ENCODE measurements at places on chromosomes 5 and 9. TPM values are rescaled to one million over a fixed set of nuclear protein-coding genes. Genes with fewer than 3 reads are reported as not detected.

Gene ARAP3
- not detected for total RNA-seq

Gene GPR150
- total RNA-seq = 0.51 TPM

Gene ZNF883
- not detected for total RNA-seq

Gene S1PR3
- not detected for total RNA-seq

Gene LCNL1
- total RNA-seq = not detected

Gene IL7R
- not detected for total RNA-seq

Gene PJA2
- total RNA-seq = 29.8 TPM

DNA sequence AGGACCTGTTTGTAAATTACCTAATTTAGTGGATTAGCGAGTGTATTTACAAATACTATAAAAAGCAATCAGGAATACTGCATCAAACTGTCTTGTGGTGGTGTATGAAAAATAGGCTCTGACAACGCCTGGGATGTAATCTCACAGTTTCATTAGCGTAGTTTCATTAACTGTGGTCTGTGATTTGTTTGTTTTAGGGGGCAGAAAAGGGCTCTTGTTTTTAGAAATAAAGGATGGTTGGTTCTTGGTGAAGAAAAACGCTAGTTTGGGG lies 1.4 kb downstream of the SLC44A1 start:
- no peaks in the 10 kb centered on the region for H3K36me3 ChIP-seq
- peak overlapping the region; percentile 79 for H3K4me3 ChIP-seq
- peaks cover 18% of the 10 kb centered on the region for H3K4me1 ChIP-seq
- no peaks in the 10 kb centered on the region for H3K27me3 ChIP-seq
- no peak for DNase-seq
- no peak overlapping the region for H3K27ac ChIP-seq

DNA sequence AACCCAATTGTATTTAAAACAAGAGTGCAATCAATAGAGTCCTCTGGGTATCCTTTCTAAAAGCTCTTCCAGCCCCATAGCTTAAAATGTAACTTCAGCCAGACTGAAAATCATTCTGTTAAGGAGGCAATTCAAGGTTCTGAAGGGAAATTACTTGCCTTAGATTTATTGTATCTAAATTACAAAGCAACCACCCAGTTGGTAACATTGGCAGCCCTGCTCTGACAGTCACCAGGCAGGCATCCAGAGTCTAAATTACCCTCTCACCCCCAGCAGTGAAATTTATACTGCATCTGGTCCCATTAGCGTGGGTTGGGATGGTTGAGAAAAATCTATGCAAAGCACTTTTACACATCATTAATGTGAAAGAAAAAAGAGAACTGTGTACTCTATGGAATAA lies 514.7 kb downstream of the MTRR start:
- H3K36me3 ChIP-seq = no peaks in the 10 kb centered on the region
- no peak overlapping the region for H3K27ac ChIP-seq
- H3K27me3 ChIP-seq = no peaks in the 10 kb centered on the region
- no peak for DNase-seq
- no peak overlapping the region for H3K4me3 ChIP-seq

DNA sequence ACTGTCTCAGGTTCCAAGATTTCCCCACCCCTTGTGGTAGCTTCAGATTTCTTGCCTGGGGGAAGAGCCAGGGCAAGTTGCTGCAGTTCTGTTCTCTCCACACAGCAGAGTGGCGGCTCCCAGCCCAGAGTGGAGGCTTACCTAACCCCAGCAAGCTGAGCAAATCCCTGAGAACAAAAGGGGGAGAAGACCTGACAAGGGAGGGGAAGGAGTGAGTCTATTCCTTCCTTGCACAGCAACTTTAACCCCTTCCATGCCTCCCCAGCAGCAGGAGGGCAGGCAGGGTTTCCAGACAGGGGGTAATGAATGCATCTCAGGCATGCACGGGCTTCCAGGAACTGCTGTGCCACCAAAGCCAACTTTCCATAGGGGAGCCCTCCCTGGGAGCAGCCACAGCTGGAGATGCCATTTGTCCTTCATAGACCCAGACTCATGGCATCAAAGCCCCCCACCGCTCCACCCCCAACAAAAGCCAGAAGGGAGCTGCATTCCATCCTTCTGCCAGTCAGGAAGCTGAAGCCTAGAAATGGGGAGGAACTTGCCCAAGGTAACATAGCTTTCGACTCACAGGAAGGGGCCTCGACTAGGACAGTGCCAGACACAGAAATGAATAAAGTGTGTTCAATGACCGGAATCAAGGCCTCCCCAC lies 28.8 kb upstream of the FAT2 start:
- no peak overlapping the region for H3K27ac ChIP-seq
- H3K4me1 ChIP-seq = no peaks in the 10 kb centered on the region
- H3K36me3 ChIP-seq = no peaks in the 10 kb centered on the region
- H3K4me3 ChIP-seq = no peak overlapping the region

DNA sequence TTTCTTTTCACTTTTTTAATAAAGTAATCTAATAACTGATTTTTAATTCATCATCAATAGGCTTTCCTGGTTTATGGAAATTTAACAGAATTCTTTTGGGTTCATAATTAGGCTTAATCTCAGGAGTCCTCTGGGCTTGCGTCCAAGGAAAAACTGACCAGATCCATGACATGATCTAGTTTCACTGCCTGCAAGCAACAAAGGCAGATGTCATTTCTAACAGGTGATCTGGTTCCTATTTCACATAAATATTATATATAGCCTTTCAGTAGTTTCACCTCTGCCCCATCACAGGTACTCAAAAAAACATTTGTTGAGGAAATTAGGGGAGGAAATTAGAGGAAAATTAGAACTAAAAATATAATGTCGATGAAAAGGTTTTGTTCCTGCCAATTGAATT lies 126.4 kb downstream of the FBXL17 start:
- no peak overlapping the region for H3K4me3 ChIP-seq
- no peaks in the 10 kb centered on the region for H3K36me3 ChIP-seq
- no peak for DNase-seq
- no peaks in the 10 kb centered on the region for H3K27me3 ChIP-seq
- H3K4me1 ChIP-seq = peaks cover 12% of the 10 kb centered on the region
- H3K27ac ChIP-seq = no peak overlapping the region

DNA sequence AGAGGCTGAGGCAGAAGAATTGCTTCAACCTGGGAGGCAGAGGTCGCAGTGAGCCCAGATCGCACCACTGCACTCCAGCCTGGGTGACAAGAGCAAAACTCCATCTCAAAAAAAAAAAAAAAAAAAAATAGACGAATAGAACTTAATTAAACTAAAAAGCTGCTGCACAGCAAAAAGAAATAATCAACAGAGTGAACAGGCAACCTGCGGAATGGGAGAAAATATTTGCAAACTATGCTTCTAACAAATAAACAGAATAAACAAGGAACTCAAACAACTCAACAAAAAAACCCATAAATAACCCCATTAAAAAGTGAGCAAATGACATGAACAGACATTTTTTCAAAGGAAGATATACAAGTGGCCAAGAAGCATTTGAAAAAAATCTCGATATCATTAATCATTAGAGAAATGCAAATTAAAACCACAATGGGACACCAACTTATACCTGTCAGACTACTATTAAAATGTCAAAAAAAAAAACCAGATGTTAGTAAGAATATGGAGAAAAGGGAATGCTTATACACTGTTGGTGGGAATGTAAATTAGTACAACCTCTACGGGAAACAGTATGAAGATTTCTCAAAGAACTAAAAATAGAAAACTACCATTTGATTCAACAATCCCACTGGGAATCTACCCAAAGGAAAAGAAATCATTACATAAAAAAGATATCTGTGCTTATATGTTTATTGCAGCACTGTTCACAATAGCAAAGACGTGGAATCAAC lies 21.9 kb upstream of the HRH2 start:
- H3K4me1 ChIP-seq = no peaks in the 10 kb centered on the region
- no peak overlapping the region for H3K27ac ChIP-seq
- no peak for DNase-seq
- no peak overlapping the region for H3K4me3 ChIP-seq
- H3K27me3 ChIP-seq = no peaks in the 10 kb centered on the region

GRCh38 chr5:23648656-23649055 lies 141.2 kb downstream of the PRDM9 start:
- H3K27ac ChIP-seq = no peak overlapping the region
- no peaks in the 10 kb centered on the region for H3K36me3 ChIP-seq
- H3K4me1 ChIP-seq = no peaks in the 10 kb centered on the region
- H3K4me3 ChIP-seq = no peak overlapping the region
- DNase-seq = no peak

DNA sequence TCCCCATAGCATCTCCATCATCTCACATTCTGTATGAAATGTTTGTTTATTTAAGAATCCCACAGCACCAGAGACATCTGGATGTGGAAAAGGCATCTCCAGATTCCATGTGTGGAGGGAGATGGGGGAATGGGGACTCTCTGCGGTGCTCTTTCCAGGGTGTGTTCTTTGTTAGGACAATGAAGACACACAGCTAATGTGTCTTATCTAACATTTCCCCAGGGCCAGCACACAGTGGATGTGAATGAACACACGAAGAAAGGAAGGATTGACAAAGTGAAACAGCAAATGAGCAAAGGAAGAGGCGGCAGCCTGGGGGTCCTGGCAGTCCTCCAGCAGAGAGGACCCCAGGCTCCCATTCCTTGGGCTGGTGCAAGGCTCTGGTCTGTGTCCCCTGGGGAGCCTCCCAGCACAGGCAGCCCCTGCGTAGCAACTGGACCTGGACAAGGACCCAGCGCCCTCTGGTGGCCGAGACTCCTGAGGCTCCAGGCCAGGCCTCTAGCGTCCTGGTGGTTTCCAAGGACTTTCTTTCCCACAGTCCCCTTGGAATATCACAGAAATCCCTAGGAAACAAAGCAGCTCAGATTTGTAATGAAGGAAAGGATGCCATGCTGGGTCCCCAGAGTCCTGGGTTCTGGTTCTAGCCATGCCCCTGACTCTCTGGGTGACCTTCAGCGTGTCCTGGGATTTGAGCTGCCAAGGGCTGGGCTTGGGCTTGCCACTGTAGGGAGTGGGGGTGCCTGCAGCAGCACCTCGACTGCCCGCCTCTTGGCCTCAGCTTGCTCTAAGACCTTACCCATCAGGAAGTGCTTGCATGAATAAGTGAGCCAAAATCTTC lies 3.5 kb upstream of the PDLIM7 start:
- H3K4me1 ChIP-seq = peaks cover 61% of the 10 kb centered on the region
- no peak overlapping the region for H3K4me3 ChIP-seq
- DNase-seq = peak; percentile 91
- H3K36me3 ChIP-seq = no peaks in the 10 kb centered on the region

DNA sequence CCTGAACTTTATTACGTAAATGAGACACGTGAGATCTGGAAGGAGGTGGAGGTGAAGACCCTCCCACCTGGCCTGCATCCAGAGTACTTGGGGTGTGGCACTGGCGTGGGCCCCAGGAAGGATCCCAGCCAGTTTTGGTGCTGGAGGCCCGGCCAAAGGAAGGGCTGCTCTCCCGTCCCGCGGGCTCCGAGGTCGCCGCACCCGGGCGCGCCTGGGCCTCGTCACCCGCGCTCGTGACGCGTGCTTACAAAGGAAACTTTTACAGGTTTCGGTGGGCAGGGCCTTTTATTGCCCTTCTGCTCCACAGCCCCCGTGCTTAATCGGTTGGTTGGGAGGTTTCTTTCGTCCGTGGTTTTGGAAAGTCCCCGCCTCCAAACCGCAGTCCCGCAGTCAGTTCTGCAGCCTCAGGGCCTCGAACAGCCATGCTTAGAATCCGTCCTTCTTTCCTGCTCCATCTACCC lies 29.2 kb downstream of the CDKN2A start:
- H3K27ac ChIP-seq = no peak overlapping the region
- H3K36me3 ChIP-seq = peaks cover 25% of the 10 kb centered on the region
- H3K27me3 ChIP-seq = no peaks in the 10 kb centered on the region
- H3K4me3 ChIP-seq = no peak overlapping the region
- no peaks in the 10 kb centered on the region for H3K4me1 ChIP-seq

DNA sequence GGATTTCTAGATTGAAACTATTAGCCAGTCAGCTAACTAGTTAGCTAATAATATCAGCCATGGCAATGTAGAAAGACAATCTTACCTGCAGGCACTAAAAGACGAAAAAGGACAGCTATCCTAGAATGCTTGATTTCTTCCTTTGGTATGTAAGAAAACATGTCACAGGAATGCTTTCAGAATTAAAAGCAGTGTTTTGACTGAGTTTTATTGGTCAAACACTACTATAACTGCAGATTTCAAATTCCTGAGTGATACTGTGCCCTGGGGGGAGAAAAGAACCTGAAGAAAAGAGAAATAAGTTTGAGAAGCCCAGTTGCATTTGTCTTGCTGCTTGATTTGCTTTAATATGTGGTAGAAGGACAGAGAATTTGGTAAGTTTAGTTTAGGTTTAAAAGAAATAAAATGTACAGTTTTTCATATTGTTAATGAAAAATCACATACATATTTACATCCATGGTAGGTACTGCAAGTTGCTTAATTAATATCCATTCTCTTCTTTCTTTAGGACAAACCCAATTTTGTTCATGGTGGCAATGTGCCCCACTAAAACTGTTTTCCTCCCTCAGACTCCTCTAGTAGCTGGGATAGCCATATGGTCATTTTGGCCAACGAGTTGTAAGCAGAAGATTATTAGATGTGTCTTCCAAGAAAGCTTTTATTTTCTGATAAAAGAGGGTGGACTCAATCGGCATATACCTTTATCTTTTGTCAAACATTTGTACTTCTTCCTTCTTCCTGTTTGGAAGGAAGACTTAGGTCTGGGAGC lies 4.3 kb upstream of the FAM169A start:
- DNase-seq = no peak
- H3K36me3 ChIP-seq = no peaks in the 10 kb centered on the region
- H3K27ac ChIP-seq = no peak overlapping the region
- no peaks in the 10 kb centered on the region for H3K4me1 ChIP-seq

- H3K36me3 ChIP-seq = no peaks in the 10 kb centered on the region
- DNase-seq = peak; percentile 52
- no peak overlapping the region for H3K4me3 ChIP-seq
Measured at GRCh38 chr9:17793713-17794622, 215.1 kb downstream of the SH3GL2 start.

- no peaks in the 10 kb centered on the region for H3K27me3 ChIP-seq
- H3K36me3 ChIP-seq = peaks cover 5% of the 10 kb centered on the region
- peaks cover 29% of the 10 kb centered on the region for H3K4me1 ChIP-seq
- peak overlapping the region; percentile 26 for H3K27ac ChIP-seq
Measured at GRCh38 chr5:177520916-177521513, 4.3 kb upstream of the DDX41 start.

- H3K27me3 ChIP-seq = no peaks in the 10 kb centered on the region
- H3K27ac ChIP-seq = no peak overlapping the region
- no peak overlapping the region for H3K4me3 ChIP-seq
- no peak for DNase-seq
- no peaks in the 10 kb centered on the region for H3K36me3 ChIP-seq
Measured at GRCh38 chr9:89482901-89483361, 15.0 kb downstream of the SEMA4D start.

All from Karpas-422 (cell line).